NCI-H187 treated with DMSO at 0.1 percent for 48 hours (cell line): ENCODE measurements at places on chromosomes 5 and 9.

- DNase-seq, result no peak
Observed at GRCh38 chr5:14174230-14174636, 31.1 kb downstream of the TRIO start.

- no peak for DNase-seq
Observed at GRCh38 chr9:20997503-20998076, 33.9 kb downstream of the HACD4 start.

GRCh38 chr9:136031741-136032730 is 63.1 kb downstream of the NACC2 start:
- no peak for DNase-seq

- DNase-seq, result no peak
Observed at GRCh38 chr5:143772621-143773020, 39.3 kb upstream of the HMHB1 start.

DNA sequence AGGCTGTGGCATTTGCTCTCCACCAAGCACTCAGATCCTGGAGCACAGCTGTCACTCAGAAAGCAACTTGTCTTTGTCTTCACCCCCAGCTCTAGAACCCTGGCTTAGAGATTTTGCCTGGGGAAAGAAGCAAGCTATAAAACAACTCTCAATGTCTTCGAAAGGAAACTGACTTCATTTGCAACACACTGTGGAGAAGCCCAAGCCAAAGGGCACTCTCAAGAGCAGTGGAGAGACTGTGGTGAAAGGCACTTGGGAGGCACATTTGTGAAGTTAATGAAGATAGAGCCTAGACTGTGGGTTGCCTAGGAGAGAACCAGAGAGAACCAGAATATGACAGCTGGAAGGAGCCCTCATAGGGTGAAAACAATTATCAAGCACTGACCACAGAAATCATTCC is 103.4 kb downstream of the CFAP95 start:
- DNase-seq, result no peak

DNA sequence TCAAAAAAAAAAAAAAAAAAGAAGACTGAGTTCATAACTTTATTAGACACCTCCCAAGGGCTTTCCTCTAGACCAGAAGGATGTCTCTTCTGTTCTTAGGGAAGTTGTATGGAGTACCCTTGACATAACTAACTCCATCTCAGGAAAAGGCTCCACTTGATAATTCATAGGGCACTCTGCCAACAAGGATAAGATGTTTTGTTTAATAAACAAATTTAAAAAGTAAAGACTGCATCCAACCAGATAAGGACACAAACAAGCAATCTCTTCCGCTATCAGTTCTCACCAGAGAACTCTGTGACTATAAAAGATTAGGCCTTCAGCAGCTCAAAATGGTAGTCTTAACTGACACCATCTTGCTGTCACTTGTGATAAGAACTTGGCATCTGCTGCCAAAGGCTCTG is 65.8 kb downstream of the SFXN1 start:
- DNase-seq, result no peak

DNA sequence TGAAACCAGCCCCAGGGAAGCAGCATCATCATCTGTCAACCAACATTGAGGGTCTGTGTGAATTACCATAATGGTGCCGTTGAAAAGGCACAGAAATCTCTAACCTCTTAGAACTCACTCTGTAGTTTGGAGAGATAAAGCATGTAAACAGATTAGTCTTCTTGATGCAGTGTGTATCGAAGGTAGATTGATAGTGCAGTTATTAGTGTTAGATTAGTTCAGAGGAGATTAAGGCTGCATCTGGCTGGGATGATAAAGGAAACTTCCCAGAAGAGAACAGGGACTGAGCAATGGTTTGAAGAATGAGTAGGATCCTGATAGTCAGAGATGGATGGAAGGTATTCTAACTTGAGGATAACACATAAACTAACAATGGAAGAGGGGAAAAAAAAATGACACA is 651.5 kb downstream of the TLE1 start:
- DNase-seq, result no peak

GRCh38 chr5:132886064-132886823 is 12.8 kb downstream of the LEAP2 start:
- DNase-seq, result no peak

DNA sequence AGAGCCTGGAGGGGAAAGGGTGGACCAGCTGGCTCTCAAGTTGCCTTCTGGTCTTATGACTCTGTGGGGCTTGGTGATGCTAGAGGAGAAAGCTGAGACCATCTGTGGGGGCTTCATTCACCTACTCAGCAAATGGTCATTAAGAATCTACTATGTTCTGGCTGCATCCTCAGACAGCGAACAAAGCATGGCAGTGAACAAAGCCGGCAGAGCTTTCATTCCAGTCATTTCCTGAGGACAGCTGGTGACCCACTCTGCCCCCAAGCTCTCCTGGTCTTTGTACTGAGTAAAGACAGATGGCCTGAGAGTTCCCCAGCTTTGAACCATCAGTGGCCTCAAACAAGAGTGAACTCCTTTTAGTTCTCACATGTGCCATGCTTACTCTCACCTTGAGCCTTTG is 48.0 kb downstream of the FGF1 start:
- no peak for DNase-seq

DNA sequence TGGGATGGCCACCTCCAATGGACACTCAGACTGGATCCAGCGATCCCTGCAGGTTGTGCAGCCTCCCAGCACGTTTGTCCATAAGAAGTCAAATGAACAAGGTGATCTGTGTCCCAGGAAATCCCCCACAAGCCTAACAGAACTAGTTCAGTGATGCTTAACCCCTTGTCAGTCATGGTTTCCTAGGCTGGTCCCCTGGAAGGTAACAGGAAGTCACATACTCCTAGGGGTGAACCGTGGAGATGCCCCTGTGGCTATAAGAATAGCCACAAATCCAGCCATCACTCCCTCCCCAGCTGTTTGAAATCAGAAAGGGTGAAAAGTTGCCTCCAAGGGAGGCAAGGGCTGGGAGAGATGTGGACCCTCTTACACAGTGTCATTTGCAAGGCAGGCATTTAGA is 22.5 kb downstream of the PAX5 start:
- no peak for DNase-seq
